ENCODE measurements at places on chromosomes 6 and 20.

DNA sequence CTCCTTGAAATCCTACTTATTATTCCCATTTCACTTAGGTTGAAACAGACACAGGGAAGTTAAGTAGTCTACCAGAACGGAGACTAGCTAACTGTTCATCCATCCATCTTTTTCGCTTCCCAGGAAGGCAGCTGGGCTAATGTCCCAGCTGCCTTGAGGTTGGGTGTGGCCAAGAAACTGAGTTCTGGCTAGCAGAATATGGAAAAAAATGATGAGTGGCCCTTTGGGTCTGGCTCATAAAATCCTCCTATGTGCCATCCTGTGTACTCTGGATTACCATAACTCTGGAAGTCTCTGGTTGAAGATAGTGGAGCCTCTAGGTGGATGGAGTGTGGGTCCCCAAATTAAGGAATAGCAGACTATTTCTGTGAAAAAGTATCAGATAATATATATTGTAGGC, 206.2 kb downstream of the HIVEP2 start:
- no peak overlapping the region for H3K4me3 ChIP-seq
- H3K27me3 ChIP-seq, result no peaks in the 10 kb centered on the region
- no peak for DNase-seq
- peaks cover 12% of the 10 kb centered on the region for H3K4me1 ChIP-seq
- no peaks in the 10 kb centered on the region for H3K36me3 ChIP-seq

DNA sequence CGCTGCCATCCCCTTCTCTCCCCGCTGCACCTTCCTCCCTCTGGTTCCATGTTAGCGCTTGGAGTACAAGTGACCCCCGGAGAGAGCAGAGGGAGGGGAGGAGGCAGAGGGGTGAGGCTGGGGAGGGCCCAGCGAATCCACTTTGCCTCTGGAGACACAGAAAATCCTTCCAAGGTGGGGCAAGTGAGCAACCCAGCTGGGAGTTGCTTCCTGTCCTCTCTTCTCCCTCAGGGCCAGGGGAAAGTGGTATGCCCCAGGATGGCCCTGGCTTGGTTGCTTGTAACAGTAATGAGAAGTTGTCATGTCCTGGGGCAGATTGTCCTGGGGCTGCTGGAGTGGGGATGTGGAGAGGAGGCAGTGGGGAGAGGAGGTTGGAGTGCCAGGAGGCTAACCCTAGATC, 691 bp upstream of the ANGPT4 start:
- no peak overlapping the region for H3K4me3 ChIP-seq
- no peaks in the 10 kb centered on the region for H3K36me3 ChIP-seq
- H3K27me3 ChIP-seq, result peaks cover 22% of the 10 kb centered on the region
- no peak for DNase-seq

DNA sequence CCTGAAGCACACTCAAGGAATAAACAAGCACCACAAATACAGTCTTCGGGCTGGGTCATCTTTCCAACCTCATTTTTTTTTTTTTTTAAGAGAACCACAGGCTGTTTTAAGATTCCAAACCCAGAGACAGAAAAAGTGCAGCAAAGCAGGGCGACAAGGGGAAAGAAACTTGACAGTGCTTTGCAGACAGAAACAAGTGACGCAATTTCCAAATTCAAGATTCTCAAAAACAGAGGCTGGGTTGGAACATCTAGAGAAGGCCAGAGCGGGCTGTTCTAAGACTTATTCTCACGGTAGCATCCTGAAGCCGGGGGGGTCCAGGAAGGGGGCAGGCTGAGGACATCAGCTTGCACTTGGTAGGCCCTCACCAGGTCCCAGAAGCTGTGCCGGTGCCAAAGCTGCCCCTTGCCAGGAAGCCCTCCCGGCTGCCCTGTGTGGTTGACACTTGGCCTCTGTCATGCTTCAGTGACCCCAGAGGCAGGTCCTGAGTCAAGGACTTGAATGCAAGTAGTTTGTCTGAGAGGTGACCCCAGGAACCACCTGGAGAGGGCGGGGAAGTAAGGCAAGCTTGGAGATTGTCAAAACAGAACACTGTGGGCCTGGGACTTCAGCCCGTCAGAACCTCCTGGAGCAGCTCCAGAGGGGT, 50.5 kb downstream of the BMP7 start:
- H3K27me3 ChIP-seq, result no peaks in the 10 kb centered on the region
- DNase-seq, result no peak
- H3K27ac ChIP-seq, result no peak overlapping the region

GRCh38 chr6:20291764-20292580, 79.7 kb upstream of the MBOAT1 start:
- H3K4me1 ChIP-seq, result peaks cover 4% of the 10 kb centered on the region
- H3K27me3 ChIP-seq, result no peaks in the 10 kb centered on the region
- H3K36me3 ChIP-seq, result no peaks in the 10 kb centered on the region

GRCh38 chr6:36028088-36028876, 674 bp downstream of the MAPK14 start:
- peaks cover 27% of the 10 kb centered on the region for H3K4me1 ChIP-seq
- H3K27ac ChIP-seq, result peak overlapping the region; percentile 92
- H3K27me3 ChIP-seq, result peaks cover 24% of the 10 kb centered on the region
- no peaks in the 10 kb centered on the region for H3K36me3 ChIP-seq
- H3K4me3 ChIP-seq, result peak overlapping the region; percentile 94

DNA sequence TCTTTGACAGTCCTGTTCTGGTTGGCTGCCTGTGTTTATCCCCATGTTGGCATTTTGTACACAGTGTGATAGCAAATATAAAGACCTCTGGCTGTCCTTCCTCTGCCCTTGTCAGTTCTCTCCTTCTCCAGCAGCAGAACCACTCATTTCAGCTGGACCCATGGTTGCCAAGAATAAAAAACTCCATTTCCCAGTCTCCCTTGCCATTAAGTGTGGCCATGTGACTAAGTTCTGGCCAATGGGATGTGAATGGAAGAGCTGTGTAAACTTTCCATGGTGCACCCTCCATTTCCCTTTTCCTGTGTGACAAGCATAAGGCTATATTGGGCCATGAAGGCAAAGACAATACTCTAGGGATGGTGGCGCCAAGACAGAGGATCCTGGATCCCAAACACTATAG, 78.4 kb upstream of the TBC1D7 start:
- H3K36me3 ChIP-seq, result no peaks in the 10 kb centered on the region
- H3K4me1 ChIP-seq, result peaks cover 9% of the 10 kb centered on the region
- H3K4me3 ChIP-seq, result no peak overlapping the region
- no peaks in the 10 kb centered on the region for H3K27me3 ChIP-seq

GRCh38 chr6:1485678-1486077, 96.3 kb downstream of the FOXF2 start:
- H3K27ac ChIP-seq, result peak overlapping the region; percentile 60
- no peak overlapping the region for H3K4me3 ChIP-seq
- DNase-seq, result no peak
- no peaks in the 10 kb centered on the region for H3K36me3 ChIP-seq

GRCh38 chr6:5359417-5359816, 98.1 kb downstream of the FARS2 start:
- H3K4me3 ChIP-seq, result no peak overlapping the region
- no peaks in the 10 kb centered on the region for H3K4me1 ChIP-seq
- H3K36me3 ChIP-seq, result peaks cover 6% of the 10 kb centered on the region
- H3K27me3 ChIP-seq, result no peaks in the 10 kb centered on the region

DNA sequence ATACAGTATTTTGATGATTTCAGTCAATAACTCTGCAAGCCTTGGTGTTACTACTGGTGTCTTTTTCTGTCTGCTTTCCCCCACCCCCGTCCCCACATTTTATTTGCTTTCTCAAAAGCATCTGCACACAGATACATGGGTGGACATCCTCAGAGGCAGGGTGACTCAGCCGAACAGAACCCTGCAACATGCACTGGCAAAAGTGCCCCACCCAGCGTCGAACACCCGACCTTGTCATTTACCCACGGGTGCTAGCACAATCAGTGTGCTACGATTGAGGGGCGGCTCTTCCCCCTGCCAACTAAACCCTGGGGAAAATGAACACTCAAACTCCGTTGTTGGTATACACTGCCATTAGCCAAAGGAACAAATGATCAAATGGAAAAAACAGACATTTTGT, 115.9 kb upstream of the NAA20 start:
- H3K27ac ChIP-seq, result no peak overlapping the region
- peaks cover 36% of the 10 kb centered on the region for H3K36me3 ChIP-seq
- no peak for DNase-seq

DNA sequence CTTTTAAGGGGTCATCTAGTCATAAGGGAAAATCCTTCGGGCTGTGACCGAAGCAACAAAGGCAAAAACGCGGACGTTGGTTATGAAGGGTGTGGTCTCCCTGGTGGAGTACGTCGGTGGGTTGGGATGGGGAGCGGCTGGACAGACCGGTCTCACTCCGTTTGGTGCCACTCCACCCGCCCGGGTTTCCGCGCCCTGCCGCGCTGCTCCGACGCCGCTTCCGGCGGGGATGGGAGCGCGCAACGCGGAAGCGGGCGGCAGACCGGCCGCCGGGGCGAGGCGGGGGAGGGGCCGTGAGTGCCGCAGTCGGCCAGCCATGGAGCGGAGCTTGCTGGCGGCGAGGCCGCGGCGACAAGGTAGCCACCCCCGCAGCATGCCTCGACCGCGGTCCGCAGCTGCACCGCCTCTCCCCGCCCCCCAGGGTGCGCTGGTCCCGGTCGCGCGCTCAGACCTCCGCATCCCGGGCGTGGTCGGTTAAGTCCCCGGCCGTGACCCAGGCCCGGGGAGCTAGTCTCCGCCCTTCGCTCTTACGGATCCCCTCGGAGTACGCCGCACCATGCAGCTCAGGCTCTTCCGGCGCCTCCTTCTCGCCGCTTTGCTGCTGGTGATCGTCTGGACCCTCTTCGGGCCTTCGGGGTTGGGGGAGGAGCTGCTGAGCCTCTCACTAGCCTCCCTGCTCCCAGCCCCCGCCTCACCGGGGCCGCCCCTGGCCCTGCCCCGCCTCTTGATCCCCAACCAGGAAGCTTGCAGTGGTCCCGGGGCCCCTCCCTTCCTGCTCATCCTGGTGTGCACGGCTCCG, at the start of gene B3GALT4:
Gene B3GALT4 (plus strand): TSS at position 260 of the 799 bp plus-strand sequence. CDS start 297 bp downstream, at position 557.
- no peaks in the 10 kb centered on the region for H3K27me3 ChIP-seq
- H3K27ac ChIP-seq, result peak within 1 kb of the TSS; percentile 100
- H3K36me3 ChIP-seq, result peaks cover 30% of the 10 kb centered on the region
- DNase-seq, result peak; percentile 85
- peak within 1 kb of the TSS; percentile 91 for H3K4me3 ChIP-seq
